ENCODE measurements at places on chromosomes 16 and 17.

- no peak for DNase-seq
Measured at GRCh38 chr17:46028374-46028773, 29.3 kb downstream of the STH start.

DNA sequence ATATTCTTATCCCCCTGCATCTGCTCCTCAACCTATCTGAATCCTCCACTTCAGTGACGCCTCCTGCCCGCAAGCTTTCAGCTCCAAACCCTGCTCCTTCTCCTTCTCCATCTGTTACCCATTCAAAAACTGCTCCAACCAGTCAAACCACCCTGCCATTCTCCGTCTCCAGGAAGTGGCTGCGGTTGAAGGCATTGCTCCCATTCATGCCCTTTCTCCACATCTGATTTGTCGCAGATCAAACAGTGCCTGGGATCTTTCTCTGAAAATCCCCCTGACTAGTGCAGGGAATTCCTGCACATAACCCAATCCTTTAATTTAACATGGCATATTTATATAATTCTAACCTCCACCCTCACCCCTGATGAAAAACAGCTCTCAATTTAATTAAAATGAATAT, 56.3 kb downstream of the SLFN5 start:
- no peak for DNase-seq

GRCh38 chr17:35726953-35727460, 4.4 kb upstream of the RASL10B start:
- no peak for DNase-seq

DNA sequence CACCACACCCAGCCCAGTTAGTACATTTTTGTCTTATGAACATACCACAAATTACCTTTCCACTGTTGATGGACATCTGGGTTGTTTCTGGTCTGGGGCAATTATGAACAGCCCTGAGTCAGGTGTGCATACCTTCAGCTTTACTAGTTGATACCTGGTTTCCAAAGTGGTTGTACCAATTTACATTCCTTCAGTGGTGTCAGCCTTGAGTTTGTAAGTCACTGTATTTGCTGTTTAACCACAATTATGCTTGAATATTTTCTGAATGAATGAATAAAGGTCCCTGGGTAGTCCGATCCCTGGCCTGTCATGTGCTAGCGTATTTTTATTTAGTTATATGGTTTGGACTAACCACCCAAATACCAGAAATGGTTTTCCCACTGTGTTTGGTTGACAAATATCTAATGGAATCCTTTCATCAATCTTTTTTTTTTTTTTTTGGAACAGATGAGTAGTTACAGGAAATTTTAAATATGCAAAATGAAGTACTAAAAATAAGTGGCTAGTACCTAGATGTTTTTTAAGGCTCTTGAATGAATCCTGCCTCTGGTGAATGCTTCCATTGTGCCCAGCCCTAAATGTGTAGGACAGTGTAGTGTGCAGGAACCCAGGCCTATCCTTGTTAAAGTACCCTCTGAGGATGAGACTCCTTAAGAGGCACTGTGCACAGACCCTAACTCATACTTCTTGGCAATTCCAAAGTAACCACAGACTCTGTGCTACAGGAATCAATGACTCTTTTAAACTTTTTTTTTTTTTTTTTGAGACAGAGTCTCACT, 3.7 kb downstream of the DUSP14 start:
- no peak for DNase-seq

GRCh38 chr16:74698222-74698621, 2.4 kb downstream of the MLKL start:
- DNase-seq: no peak

DNA sequence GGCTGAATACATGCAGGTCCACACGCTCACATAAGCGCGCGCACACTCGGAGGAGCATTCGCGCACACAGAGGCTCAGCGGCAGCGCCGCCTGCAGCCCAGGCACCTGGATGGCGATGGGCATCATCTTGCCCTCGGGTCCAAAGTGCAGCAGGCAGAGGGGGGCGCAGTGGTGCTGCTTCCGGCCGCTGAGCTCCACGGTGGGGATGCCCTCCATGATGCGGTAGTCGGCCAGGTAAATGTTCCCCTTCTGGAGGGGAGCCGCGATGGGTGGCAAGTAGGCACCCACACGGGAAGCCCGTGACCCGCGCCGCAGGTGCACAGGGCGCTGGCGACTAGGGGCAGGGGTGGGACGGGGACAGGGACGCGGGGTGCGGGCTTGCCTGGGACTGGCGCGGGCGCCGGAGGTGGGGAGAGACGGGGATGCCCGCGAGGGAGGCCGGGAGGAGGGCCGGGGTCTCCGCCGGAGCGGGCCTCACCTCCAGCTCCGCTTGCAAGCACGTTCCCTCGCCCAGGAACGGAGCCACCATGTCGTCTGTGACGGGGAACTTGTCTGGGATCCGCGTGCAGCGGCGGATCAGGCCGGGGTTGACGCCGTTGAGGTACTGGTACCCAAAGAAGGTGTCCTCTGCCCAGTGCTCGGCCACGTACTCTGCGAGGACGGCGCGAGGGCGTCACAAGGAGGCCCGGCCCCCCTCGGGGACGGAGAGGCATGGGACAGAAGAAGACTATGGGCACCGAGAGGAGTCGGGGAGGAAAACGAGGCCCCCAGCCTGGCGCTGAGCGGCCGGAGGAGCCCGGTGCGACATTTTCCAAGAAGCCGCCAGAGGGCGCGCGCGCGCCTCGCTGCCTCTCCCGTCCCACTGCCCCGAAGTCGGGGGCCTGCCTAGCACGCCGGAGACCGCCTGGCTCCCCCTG, 8.0 kb downstream of the ALOX12B start:
- DNase-seq: peak; percentile 96

- DNase-seq: no peak
Measured at GRCh38 chr16:30095166-30096078, 591 bp downstream of the YPEL3 start.

DNA sequence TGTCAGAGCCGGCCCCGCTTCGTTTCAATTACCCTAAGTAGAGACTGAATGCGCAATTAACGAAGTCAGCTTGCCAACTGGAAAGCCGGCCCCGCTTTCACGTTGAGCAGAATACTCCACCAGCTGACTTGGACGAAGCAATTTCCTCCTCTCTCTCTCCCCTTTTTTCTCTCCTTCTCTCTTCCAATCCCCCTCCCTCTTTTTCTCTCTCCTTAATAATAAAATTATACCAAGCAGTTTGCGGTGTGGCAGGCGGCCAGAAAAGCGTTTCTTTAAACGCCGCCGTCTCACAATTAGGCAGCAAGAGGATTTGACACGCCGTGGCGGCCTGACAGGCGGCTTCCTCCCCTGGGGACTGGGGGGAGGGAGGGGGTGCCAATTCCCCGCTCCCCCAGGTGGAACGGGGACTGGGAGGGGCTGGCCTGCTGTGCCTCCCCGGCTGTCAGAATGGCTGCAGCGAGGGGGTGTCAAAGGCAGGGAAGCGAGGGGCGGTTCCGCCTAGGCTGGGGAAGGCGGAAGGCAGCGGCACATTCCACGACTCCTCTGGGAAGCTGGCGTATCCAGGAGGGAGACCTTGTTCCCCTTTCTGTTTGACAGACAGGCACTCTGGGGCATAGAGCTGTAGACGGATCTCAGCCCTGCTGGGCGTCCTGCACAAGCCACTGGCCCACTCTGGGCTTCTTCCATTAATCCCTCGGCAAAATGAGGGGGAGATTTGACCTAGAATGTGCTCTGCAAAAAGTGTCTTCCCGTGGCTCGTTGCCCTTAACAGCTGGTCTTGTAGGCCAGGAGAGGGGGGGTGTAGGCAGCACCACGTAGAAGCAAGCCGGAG, 52.7 kb downstream of the SREBF1 start:
- DNase-seq: no peak

GRCh38 chr16:81558444-81559175, 114.0 kb downstream of the CMIP start:
- DNase-seq: no peak

- no peak for DNase-seq
Measured at GRCh38 chr17:48542114-48542656, 2.7 kb downstream of the HOXB2 start.

GRCh38 chr17:57987581-57988300, at the start of gene VEZF1:
Gene VEZF1 (minus strand): TSS chr17:57988254. CDS start chr17:57988111, 143 bp downstream.
- peak; percentile 84 for DNase-seq

DNA sequence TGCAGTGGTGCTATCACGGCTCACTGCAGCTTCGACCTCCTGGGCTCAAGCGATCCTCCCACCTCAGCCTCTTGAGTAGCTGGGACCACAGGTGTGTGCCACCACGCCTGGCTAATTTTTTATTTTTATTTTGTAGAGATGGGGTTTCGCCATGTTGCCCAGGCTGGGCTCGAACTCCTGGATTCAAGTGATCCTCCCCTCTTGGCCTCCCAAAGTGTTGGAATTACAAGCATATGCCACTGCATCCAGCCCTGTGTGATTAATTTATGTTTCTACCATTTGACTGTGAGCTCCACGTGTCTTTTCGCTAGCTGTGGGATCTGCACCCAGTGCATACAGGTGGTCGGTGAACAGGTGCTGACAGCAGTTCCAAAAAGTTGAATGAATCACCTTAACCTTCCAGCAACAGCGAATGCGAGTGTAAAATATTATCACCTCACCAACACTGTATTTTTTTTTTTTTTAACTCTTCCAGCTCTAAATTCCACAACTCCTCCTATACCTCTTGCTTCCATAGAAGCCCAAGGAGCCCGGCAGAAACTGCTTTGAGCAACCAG, 484 bp upstream of the NUDT7 start:
- DNase-seq: no peak

- DNase-seq: no peak
Measured at GRCh38 chr17:81309859-81310839, 15.0 kb upstream of the SLC38A10 start.

DNA sequence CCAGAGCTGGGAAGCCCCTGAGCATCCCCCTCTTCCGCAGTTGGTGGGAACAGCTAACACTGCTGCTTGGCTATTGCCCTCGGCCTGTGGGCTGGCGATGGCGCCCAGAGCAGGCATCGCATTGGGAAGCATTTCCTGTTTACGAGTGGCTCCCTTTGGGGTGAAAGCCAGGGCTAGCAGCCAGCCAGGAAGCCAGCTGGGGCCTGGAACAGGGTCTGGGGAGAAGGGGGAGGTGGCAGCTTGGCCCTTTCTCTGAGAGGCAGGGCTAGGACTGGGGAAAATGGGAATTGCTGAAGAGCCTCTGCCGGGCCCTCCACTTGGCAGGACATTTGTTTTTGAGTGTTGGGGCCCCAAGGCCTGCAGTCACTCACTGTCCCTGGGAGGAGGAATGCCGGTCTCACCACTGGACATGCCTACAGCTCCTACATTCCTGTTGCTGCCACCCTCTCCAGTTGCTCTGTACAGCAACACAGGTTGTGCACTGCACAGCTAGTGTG, 2.4 kb upstream of the MTSS2 start:
- DNase-seq: no peak

GRCh38 chr17:55452139-55452790, 30.6 kb upstream of the MMD start:
- no peak for DNase-seq

DNA sequence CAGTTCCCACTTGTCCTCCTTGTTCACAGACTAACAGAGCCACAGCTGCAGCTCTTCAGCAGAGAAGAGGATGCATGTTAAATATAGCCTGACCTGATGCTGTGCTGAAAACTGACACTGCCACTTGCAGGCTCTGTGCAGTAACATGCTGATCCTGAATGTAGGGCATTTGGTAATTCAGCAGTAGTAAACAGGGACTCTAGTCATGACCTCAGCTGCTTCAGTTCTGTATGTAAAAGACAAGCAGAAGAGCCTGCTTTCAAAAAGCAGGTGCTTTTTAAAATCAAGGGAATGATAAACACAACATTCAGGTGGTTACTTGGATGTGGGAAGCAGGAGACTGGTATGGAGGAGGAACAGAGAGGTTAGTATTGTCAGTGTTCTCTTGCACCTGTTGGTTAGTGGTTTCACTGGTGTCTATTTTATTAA, 33.8 kb downstream of the ESRP2 start:
- DNase-seq: no peak

DNA sequence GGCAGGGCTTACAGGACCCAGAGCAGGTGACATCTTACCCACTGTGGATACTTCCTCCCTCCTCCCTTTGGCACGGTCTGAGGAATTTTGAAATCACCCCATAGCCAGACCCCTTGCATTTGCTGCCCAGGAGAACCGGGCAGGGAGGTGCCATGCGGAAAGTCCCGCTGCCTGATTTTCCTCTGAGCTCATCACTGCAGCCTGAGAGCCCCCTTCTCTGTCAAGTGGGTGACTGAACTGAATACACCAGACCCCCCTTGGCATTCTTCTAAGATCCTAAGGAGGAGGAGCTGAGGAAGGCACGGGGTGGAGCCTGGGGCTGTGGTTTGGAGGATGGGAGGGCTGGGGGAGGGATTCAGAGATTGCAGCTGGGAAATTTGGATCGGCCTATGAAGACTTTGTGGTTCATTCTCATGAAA, 173.4 kb downstream of the RAB11FIP4 start:
- no peak for DNase-seq

DNA sequence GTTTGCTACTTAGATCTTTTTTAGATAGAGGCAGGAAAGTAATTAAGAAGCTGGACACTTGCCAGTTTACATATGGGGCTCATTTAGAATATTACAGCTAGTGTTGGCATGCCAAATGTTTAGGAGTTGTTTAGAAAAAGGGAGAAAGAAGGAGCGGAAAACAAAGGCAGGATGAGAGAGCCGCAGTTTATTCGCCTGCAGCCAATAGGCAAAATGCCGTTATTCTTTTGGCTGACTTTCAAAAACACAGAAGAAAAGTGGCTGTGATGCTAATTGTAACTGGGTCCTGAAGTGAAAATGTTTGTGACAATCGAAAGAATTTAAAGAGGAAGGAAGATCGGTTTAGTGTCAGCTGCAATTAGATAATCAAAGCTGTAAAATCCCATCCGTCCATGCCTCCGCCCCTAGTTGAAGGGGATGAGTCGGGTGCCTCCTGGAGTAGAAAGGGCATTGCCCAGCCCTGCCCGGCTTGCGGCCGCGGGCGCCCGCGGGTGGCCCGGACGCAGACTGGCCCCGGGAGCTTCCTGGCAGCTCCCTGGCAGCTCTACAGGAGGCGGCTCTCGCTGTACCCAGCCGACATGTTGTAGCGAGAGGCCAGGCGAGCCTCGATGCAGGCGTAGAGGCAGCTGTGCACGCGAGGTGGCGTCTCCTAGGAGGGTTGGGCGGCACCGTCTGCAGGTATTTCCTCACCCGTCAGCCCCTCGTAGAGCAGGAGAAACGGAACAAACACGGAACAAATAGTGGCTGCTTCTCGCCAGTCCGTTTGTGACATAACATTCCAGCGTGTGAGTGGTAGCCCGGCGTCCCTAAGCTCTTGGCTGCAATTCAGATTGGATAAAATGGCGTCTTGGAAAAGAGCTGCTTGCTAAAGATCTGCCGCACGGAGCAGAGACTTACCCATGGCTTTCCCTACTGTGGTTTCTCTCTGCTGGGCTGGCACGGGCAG, 82.2 kb downstream of the TNRC6C start:
- DNase-seq: peak; percentile 53

DNA sequence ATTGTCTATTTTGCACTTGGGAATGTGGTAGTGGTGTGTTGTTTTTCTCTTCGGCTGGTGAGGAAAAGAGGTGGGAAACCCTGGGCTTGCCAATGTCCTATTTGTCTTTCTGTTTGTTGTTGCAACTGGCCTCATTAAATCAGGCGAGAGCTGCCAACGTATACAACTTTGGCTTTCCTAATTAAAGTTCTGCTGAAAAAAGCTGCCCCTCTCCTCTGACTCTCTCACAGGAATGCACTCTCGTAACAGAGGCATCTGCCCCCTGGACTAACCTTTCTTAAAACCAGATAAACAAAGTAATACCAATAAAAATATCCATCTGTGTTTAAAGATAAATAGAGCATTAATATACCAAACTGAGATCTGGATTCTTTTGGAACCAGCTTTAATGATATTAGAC, 7.8 kb downstream of the CDRT15 start:
- no peak for DNase-seq

- no peak for DNase-seq
Measured at GRCh38 chr16:24180451-24180850, 75.7 kb upstream of the CACNG3 start.

- DNase-seq: no peak
Measured at GRCh38 chr17:42623732-42624596, 14.5 kb downstream of the TUBG1 start.

GRCh38 chr17:8226536-8227237, 16.3 kb upstream of the AURKB start:
- peak; percentile 66 for DNase-seq
